ENCODE measurements at places on chromosomes 3 and 15. TPM values are rescaled to one million over a fixed set of nuclear protein-coding genes. Genes with fewer than 3 reads are reported as not detected.

HOMER2 gene
- total RNA-seq = 29.8 TPM

ASB14 gene
- 2.2 TPM for total RNA-seq

LTK gene
- total RNA-seq = 0.05 TPM

GUCA1C gene
- total RNA-seq = not detected

FOXL2 gene
- total RNA-seq = 1.8 TPM

PLA2G4D gene
- not detected for total RNA-seq

SPPL2A gene
- 13.9 TPM for total RNA-seq

ARHGEF3 gene
- total RNA-seq = 51.2 TPM

EFCAB12 gene
- total RNA-seq = 0.66 TPM

CYP1A1 gene
- 6.7 TPM for total RNA-seq

SLC12A1 gene
- total RNA-seq = 0.05 TPM

CLDN18 gene
- total RNA-seq = 0.16 TPM

POC1A gene
- total RNA-seq = 12.5 TPM

HCLS1 gene
- total RNA-seq = 0.31 TPM

PSTPIP1 gene
- 0.82 TPM for total RNA-seq

EOMES gene
- total RNA-seq = 0.32 TPM

LIPH gene
- total RNA-seq = 14.9 TPM

MUC4 gene
- 2.4 TPM for total RNA-seq

GRIP2 gene
- 3.1 TPM for total RNA-seq

BCL2A1 gene
- not detected for total RNA-seq

PAK6 gene
- total RNA-seq = 3.7 TPM

LSAMP gene
- 26.5 TPM for total RNA-seq

CIB2 gene
- 0.56 TPM for total RNA-seq

LRRC49 gene
- total RNA-seq = 4.2 TPM

ZNF662 gene
- total RNA-seq = 7.2 TPM

NEK10 gene
- 4.4 TPM for total RNA-seq

XXYLT1 gene
- total RNA-seq = 8.7 TPM

CPN2 gene
- 0.21 TPM for total RNA-seq

BTBD1 gene
- 53.6 TPM for total RNA-seq

CHAC1 gene
- 10.1 TPM for total RNA-seq

CKMT1A gene
- 4.8 TPM for total RNA-seq

NTRK3 gene
- 3.4 TPM for total RNA-seq
